NCI-H1105 treated with DMSO at 0.1 percent for 48 hours (cell line): ENCODE measurements at places on chromosomes 12 and 14.

- DNase-seq: no peak
Observed at GRCh38 chr12:27253347-27253746, 9.3 kb downstream of the STK38L start.

DNA sequence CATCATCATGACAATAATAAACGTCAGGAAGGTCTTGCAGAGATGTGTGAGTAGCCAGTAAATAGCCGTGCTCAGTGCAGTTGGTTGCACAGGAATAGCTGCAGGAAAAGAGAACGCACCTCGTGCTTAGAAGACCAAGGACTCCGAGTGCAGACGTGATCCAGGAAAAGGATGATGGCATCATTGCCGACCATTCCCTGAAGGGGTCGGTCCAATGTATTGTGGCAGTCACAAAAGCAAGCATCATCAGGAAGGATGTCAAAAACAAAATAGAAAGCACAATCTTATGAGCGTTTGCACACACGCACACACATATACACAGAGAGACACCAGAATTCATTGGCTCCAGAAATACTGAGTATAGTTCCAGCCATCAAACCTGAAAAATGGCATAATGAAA lies 12.8 kb downstream of the DUSP6 start:
- DNase-seq: no peak

GRCh38 chr12:40101747-40102146 lies 4.1 kb downstream of the SLC2A13 start:
- DNase-seq: no peak

DNA sequence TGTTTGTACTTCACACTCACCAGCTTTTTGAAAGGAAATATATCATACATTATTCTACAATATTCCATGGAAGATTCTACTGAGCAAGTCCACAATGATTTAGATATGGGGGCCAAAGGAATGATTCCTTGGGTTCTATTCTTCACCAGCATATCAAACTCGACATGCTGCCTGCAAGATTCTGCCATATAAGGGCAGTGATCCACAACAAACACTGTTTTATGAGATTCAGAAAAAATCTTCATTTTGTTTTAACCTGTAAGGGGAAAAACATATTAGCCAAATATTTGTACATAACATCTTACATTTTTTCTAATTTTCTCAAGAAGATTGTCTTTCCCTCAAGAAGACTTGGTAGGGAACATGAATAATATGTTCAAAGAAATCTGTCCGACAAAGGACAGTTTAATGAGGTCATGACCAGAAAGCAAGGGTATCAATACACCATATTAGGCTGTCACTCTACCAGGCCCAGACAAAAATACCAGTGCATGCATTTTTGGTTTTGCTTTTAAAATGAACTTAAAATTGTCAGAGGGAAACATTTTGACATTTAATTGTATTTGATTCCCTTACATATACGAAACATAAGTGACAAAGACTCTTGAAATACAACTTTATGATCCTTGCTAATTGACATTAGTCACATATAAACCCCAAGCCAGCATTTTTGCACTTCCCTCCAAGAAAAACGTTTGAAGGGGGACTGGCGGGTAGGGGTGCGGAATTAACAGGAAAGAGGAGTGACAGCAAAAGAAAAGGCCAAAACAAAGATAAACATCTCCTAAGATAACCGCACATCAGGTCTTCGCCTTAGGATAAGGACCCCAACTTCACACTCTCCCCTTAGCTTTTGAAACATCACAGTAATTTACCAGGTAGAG lies 980 bp downstream of the INTS13 start:
- DNase-seq: no peak

DNA sequence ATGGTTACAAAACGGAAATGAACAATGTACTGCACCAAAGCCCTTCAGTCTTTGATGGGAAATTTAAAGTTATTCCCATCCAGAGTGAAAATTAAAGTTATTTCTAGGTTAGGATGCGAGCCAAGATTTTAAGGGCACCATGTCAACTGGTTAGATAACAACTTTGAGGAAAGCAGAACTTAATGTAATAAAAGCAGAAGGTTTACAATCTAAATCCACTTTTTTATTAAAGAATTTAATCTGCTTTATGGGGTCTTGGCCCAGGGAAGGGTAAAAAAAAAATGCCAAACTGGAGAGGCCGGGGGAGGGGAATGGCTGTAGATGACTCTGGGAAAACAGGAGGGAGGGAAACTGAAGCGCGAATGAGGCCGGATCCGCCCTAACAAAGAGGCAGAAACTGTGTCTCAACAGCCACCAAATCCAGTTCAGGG lies 108.2 kb upstream of the ATF7IP start:
- DNase-seq: no peak

GRCh38 chr12:114611145-114612018 lies 72.6 kb downstream of the TBX3 start:
- DNase-seq: no peak

GRCh38 chr12:113862590-113863454 lies 103.3 kb downstream of the RBM19 start:
- no peak for DNase-seq

DNA sequence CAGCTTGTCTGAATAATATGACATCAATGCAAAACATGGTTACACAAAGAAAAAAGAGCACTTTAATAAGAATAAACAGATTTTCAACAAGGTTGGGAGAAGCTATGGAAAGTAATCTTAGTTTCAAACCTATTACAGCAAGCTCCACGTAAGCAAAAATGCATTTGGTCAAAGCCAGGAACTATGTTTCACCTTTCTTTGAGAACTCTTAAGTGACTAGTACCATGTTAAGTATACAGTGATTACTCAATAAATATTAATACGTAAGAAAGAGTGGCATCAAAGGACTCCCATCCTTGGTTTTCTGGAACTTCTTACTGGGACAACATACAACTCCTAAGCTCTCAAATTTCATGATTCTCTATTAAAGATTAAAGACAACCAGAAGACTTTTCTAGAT lies 80.7 kb downstream of the ABCC9 start:
- no peak for DNase-seq

DNA sequence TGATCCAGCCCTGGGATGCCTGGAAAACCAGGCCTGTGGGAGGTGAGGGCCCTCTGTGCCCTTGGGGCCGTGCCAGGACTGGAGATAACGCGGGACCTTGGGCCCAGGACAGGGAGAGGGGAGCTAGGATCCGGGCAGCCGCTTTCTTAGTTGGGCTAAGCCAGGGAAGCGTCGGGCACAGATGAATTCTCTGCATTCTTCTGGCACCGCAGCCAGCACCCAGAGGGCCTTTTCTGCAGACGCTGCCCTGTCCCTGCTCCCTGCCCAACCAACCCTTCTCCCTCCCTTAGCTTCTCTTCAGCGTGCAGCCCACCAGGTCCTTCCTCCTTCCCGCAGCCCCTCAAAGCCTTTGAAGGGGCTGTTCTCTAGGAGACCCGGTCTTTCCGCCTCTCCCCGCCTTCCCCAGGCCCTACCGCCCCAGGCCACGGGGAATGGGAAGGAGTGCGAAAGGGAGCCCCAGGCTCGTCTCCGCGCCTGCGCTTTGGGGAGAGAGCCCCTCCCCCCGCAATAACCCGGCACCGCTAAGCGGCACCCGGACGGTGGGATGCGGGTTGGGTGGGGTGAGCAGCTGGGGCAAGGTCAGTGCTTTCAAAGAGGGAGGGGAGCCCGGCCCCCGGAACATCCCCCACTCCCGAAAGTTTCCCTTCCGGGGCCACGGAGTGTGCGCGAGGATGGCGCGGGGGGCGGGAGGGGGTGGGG lies 663 bp downstream of the NCKAP5L start:
- DNase-seq: peak; percentile 50

- DNase-seq: no peak
Observed at GRCh38 chr14:72947366-72948160, 21.3 kb downstream of the DCAF4 start.

DNA sequence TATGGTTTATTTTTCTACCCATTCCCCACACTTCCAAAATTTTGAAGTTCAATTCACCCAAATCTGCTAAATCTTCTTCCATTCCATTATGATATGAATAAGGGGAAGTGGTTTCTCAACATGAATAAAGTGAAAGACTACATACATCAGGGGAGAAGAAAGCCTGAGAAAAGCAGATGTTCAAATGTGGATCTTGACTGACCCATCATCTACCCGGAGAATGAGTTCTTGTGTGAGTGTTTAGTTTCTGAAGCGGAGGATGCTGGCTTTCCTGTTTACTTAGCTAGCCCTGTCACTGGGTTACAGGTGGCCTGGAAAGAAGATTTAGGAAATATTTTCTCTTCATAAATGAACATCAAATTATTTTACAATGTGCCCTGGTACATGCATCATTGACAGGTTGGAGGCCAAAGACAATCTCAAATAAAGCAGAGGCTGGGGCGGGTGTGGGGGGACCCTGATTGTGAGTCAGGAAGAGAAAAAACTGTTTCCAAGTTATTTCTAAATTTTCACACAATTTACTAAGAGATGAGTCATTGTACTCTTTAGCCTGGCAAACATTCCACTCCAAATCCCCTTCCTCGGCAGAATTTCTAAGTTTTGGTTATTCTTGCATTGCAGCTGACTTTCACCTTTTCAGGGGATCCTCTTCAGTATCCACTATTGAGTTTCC lies 135.6 kb downstream of the SLC25A21 start:
- DNase-seq: no peak

DNA sequence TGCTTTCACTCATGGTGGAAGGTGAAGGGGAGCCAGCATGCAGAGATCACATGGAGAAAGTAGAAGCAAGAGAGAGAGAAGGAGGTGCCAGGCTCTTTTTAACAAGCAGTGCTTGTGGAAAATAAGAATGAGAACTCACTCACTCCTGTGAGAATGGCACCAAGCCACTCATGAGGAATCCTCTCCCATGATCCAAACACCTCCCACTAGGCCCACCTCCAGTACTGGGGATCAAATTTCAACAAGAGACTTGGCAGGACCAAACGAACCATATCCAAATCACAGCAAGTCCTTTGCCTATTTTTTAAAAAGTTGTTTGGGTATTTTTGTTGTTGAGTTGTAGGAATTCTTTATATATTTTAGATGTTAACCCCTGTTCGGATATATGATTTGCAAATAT lies 245.9 kb upstream of the ARID2 start:
- no peak for DNase-seq

DNA sequence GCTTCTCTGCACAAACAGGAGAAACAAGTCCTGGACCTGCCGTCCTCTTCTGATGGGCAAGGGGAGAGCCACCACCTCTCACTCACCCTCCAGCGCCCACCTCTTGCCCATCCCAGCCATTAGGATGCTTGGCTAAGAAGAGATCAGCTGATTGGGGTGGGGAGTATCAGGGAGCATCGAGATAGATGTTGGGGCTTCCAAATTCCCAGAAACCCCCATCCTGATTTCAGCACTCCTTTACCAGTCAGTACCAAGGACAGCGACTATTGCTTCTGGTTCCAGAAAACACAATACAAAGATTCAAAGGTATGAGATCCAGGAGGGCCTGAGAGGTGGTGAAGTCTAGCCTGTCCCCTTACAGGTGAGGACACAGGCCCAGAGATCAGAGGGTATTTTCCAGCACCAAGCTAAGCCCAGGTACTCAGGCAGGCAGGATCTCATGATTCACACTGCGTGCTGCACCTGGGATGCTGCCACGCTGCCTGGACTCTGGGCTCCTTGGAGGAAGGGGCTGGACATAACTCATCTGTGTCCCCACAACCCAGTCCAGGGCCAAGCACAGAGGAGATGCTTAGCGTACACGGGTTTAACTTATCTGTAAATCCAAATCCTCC lies 76.6 kb downstream of the TUNAR start:
- no peak for DNase-seq

- peak; percentile 28 for DNase-seq
Observed at GRCh38 chr14:102591372-102591943, 991 bp upstream of the RCOR1 start.

GRCh38 chr14:60807971-60808370 lies 73.4 kb downstream of the MNAT1 start:
- no peak for DNase-seq

DNA sequence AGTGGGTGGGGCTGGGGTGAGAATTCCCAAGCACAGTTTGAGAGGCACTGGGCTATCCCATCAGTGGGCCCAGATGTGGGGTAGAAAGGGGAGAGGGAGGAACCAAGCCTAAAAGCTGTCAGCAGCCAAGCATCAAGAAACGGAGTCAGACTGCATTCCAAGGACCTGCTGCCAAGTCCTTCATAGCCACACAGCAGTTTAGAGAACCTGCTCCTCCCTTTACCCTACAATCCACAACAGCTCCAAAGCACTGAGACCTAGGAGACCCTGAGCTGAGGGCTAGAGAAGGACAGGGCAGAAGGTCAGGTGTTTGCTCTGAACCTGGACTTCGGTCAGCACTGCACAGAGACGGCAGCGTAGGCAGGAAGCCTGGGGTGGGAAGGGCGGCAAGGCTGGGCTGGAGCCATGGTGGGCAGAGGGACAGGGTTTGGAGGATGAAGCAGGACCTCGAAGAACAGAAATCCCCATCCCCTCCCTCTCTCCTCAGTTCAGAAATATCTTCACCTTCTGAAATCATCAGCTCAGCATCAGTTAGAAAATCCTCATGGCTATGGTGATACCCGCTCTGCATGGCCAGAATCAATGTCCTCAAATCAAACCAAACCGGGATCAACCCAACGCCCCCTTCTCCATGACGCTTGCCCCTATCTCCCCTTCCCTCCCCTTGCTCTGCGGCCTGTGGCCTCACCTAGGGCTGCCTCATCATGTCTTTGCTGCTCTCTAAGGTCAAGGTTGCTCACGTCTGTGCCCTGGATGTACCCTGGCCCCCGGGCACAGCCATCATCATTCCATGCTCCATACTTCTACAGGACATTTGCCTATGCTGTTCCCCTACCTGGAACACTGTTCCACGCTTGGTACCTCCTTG lies 12.9 kb upstream of the SERPINA4 start:
- no peak for DNase-seq

- DNase-seq: no peak
Observed at GRCh38 chr14:68391311-68392014, 401.4 kb downstream of the ZFP36L1 start.

DNA sequence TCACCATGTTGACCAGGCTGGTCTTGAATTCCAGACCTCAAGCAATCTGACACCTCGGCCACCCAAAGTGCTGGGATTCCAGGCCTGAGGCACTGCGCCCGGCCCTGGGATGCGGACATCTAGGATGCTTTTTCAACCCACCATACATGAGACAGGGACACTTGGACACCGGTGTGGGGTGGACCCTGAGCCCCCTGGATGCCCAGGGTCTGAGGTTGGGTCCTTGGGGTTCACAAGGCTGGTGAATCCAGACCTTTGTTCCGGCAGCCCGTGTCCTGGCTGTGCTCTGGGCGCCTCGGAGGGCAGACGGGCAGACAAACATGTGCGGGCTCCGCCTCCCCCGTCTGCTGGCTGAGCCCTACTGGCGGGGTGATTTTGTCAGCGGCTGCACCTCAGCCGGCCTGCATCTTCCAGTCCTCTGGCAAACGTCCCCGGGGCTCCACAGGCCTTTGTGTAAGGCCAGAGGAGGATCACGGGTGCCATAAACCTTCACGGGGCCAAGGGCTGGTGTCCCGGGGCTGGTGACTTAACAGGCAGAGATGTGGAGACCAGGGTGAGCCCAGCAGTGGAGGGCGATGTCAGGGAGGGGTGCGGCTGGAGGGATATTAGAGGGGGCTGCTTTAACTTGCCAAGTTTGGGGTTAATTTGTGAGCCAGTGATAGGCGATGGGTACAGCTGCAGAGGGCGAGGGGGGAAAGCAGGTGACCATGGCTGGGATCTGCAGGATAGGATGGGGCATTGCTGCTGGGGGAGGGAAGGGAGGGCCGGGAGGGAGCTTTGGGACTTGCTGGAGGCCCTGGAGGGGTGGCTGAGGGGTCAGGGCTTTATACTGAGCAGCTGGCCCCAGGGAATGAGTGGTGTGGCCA lies 5.8 kb downstream of the ASPG start:
- DNase-seq: no peak

- DNase-seq: peak; percentile 39
Observed at GRCh38 chr14:21711360-21711961, 37.8 kb upstream of the OR4E1 start.

GRCh38 chr14:92223025-92223424 lies 99.9 kb upstream of the SLC24A4 start:
- no peak for DNase-seq

GRCh38 chr14:100012478-100013327 lies 52.5 kb upstream of the EVL start:
- DNase-seq: no peak
